ENCODE measurements at places on chromosomes 1 and 21.
A peak's percentile ranks its signal among the peaks of the same experiment; 100 is the strongest.

- DNase-seq, result no peak
- peaks cover 5% of the 10 kb centered on the region for H3K4me1 ChIP-seq
- H3K4me3 ChIP-seq, result peak within 1 kb of the TSS; percentile 38
- H3K36me3 ChIP-seq, result no peaks in the 10 kb centered on the region
Measured at GRCh38 chr1:158830904-158831507, at the start of gene MNDA. Gene MNDA (plus strand): TSS chr1:158831351. CDS start chr1:158842154, 10,803 bp downstream.

GRCh38 chr1:244639561-244639960, 13.4 kb upstream of the DESI2 start:
- no peak overlapping the region for H3K4me3 ChIP-seq
- no peak overlapping the region for H3K27ac ChIP-seq
- no peaks in the 10 kb centered on the region for H3K36me3 ChIP-seq

GRCh38 chr1:244817415-244817894, 18.0 kb upstream of the COX20 start:
- H3K27ac ChIP-seq, result no peak overlapping the region
- DNase-seq, result no peak
- H3K4me1 ChIP-seq, result no peaks in the 10 kb centered on the region
- no peak overlapping the region for H3K4me3 ChIP-seq
- no peaks in the 10 kb centered on the region for H3K36me3 ChIP-seq

- H3K4me1 ChIP-seq, result peaks cover 9% of the 10 kb centered on the region
- no peak for DNase-seq
- no peak overlapping the region for H3K27ac ChIP-seq
- H3K27me3 ChIP-seq, result no peaks in the 10 kb centered on the region
Measured at GRCh38 chr21:37710546-37711285, 205.5 kb downstream of the KCNJ6 start.

- no peak overlapping the region for H3K27ac ChIP-seq
- peaks cover 13% of the 10 kb centered on the region for H3K4me1 ChIP-seq
- no peak for DNase-seq
- H3K36me3 ChIP-seq, result no peaks in the 10 kb centered on the region
- no peak overlapping the region for H3K4me3 ChIP-seq
- peaks cover 4% of the 10 kb centered on the region for H3K27me3 ChIP-seq
Measured at GRCh38 chr1:7331926-7332535, 439.1 kb upstream of the VAMP3 start.

DNA sequence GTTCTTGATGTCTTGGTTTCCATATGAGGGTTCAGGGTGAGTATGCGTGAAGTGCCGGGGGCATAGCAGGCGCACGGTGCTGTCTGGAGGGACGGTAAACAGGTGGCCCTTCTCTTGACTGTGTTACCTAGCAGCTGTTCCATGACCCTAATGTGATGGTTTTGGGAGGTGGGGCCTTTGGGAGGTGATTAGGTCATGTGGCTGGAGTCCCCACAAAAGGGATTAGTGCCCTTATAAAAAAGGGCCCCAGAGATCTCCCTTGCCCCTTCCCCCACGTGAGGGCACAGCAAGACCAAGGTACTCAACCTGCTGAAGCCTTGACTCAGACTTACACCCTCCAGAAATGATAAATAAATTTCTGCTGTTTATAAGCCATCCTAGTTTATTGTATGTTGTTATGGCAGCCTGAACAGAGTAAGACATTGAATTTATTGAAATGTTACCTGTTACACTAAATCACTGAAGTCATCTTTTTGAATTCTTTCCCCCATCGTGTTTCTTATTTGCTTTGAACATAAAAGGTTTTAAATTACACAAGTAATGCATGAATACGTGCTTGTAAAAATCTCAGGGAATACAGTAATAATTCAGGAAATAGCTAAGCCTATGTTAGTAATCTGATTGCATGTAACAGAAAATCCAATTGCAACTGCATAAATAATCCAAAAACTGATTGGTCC, 15.6 kb downstream of the TRAPPC10 start:
- no peak for DNase-seq
- peaks cover 22% of the 10 kb centered on the region for H3K4me1 ChIP-seq
- H3K4me3 ChIP-seq, result no peak overlapping the region
- no peak overlapping the region for H3K27ac ChIP-seq

DNA sequence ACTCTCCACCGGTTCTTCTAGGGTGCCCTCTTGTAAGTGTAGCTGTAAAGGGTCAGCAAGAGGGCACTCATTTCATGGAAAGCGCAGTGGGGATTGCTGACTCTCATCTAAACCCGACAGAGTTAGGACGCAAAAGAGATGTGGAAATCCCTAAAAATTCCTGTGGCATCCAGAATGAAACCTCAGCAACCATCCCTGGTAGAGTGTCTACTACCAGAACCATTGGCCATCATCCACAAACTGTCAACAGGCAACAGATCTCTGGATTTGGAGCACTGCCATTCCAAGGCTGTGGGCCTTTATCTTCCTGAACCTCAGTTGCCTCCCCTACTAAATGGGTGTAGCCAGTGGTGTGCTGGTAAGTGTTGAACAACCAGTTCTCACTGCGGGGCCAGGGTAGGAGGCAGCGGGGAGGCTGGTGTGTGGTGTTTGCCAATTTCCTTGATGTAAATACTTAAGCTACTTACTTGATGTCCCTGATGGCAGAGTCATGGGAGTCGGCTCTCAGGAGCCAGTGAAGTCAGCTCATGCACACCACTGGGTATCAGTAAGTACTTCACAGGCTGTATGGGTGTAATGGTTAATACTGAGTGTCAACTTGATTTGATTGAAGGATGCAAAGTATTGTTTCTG, 195.8 kb downstream of the KAZN start:
- no peaks in the 10 kb centered on the region for H3K36me3 ChIP-seq
- H3K27me3 ChIP-seq, result no peaks in the 10 kb centered on the region
- H3K4me1 ChIP-seq, result no peaks in the 10 kb centered on the region
- DNase-seq, result no peak
- no peak overlapping the region for H3K27ac ChIP-seq
- H3K4me3 ChIP-seq, result no peak overlapping the region

DNA sequence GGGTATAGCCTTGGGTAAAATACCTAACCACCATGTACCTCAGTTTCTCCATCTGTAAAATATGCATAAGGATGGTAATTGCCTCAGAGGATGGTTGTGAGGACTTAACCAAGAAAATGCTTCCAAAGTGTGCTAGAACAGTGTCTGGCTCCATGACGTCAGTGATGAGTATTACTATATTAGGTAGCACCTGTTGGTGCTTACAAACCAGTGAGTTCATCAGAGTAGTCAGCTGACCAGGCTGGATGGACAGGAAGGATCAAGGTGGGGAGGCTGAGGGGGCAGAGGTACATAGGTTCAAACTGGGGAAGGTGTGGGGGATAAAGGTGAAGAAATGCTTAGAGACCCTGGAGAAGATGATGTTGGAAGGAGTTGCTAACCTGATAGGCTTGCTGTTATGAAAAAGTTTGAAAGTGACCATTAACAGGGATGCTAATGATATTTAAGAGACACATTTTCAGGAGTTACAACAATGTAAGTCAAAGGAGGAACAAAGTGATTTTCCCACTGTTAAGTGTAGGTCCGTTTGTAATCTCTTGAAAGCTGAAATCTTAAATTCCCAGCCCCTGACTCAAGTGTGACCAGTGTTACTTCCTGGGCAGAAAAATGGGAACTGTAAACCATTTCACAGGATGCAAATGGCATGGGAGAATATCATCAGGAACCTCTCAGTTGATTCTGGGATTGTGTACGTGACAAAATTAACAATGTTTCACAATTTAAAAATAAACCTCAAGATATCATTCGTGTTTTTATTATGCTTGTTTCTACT, 4.4 kb downstream of the NTPCR start:
- H3K27ac ChIP-seq, result no peak overlapping the region
- H3K36me3 ChIP-seq, result peaks cover 30% of the 10 kb centered on the region
- no peak overlapping the region for H3K4me3 ChIP-seq
- DNase-seq, result no peak
- H3K4me1 ChIP-seq, result peaks cover 11% of the 10 kb centered on the region
- H3K27me3 ChIP-seq, result no peaks in the 10 kb centered on the region
